Activated naive CD4-positive, alpha-beta T cell treated with anti-CD3 and anti-CD28 coated beads, Interleukin-2, amount 50 U/mL, for 72 hours (primary cell): ENCODE measurements at places on chromosomes 11 and 22.

DNA sequence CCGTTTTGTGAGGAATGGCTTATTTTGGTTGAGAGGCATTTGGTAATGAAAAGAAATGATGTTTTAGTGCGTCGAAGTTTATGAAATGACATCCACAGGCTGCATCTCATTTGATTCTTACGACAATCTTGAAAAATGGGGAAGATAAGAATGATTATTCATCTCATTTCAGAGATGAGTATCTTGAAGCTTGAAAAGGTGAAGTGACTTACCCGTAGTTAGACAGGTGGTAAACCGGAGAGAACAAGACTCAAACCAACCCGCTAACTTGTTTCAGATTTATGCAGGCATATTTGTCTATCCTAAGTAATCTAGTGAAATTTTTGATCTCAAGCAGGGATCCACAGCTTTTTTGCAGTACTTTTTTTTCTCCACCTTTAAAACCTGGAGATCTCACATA, 9.1 kb upstream of the SORL1-AS1 start:
- DNase-seq, result no peak

- no peak for DNase-seq
Measured at GRCh38 chr22:39815932-39816331, 77.6 kb downstream of the ENTHD1 start.

DNA sequence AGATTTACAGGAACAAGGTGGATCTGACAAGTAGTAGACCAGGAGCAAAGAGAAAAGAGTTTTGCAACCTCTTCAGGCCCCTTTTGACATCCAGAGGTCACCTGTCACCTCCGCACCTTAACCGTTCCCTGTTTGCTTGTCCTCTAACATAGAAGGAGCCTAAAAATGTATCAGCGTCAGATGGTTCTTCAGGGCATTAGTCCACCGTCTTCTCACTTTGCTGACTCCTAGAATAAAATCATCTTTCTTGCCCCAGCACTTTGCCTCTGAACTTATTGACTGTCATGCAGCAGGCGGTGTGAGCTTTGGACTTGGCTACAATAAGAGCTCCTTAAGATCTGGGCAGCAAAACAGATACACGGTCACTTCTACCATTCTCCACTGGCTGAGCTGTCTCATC, 339.7 kb upstream of the B3GAT1 start:
- DNase-seq, result no peak

DNA sequence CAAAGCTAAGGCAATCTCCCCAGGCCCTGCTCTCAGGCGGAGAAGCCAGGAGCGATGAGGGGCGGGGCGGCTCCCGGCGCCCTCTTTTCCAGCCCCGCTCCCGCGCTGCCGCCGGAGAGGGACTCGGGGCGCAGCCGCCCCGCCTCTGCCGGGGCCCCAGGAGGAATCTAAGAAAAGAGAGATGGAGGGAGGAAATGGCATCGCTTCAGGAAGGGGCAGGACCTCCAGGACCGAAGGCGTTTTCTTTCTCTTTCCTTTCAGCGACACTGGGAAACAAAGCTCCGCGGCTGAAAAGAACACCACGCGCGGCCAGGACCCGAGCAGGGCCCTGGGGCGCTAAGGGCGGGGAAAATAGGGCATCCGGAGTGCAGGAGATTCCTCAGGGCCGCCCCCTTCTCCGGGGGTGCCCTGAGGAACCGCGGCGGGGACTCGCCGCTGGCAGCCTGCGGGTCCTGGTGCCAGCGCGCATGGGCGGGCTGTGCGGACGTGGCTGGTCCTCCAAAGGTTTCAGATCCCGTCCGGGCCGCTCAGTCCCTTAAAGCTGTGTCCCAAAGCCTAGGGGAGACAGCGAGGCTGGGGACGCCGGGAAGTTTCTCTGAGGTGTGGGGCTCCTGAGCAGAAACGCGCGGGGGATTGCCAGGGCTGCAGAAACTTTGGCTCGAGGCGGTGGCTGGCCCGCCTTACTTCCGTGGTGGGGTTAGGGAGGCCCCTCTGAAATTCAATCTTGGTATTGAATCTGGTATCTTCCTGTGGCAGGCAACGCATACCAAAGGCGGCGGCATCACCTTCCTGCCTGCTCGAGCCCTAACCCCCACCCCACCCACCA, 2.8 kb upstream of the BSX start:
- no peak for DNase-seq

- no peak for DNase-seq
Measured at GRCh38 chr22:33793475-33793874, 126.8 kb downstream of the LARGE1 start.

- DNase-seq, result no peak
Measured at GRCh38 chr22:38494498-38494897, 11.6 kb downstream of the DDX17 start.

GRCh38 chr11:11977206-11977938, 31.1 kb downstream of the DKK3 start:
- DNase-seq, result no peak

- peak; percentile 72 for DNase-seq
Measured at GRCh38 chr11:2930704-2931419, 1.6 kb upstream of the PHLDA2 start.

- DNase-seq, result no peak
Measured at GRCh38 chr11:130710497-130711012, 205.7 kb downstream of the SNX19 start.

DNA sequence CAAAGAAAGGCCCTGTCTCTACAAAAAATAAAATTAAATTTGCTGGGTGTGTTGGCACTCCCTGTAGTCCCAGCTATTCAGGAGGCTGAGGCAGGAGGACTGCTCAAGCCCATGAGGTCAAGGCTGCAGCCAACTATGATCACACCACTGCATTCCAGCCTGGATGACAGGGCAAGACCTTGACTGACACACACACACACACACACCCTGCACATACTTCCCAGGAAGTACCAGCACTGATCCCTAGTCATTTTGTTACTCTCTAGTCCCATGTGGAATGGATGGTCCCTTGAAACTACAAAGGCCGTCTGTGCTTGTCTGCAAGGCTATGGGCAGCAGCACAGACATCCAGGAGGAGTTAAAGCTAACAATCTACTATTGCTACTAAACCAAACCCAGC, 59.7 kb upstream of the CYP2D6 start:
- DNase-seq, result no peak

DNA sequence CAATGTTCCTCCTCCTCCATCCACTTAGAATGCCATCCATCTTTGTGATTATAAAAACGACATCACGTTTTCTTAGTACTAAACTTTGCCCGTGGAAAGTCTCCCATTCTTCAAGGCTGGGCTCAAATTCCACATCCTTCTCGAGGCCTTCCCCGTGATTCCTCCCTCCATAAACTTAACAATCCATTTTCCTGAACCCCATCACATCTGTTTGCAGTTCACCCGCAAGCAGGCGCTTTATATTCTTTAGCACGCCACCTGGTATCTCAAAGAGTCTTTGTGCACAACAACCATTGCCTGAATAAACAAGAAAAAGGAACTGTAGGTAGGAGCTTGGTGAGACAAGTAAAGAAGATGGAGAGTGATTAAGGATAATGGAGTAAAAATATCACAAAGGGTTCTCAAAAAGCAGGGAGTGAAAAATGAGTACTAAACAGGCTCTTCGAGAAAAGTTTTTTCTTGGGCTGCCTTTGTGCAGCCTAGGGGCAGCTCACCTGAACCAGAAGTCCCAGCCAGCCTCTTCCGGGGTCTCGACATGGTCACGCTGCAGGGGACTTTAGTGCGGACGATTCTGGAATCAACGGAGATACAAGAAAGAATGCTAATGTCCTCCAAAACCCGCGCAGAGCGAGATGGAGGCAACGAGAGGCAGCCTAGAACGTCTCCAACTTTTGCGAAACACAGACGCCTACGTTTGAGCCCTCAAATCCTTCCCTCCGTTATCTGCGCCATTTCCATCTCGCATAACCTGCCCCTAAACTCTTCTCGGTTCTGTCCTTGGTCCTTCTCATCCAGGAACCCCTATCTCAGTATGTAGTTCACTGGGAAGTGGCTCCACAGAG, 585 bp downstream of the THYN1 start:
- no peak for DNase-seq

- DNase-seq, result no peak
Measured at GRCh38 chr22:25509374-25509791, 55.1 kb upstream of the GRK3 start.

DNA sequence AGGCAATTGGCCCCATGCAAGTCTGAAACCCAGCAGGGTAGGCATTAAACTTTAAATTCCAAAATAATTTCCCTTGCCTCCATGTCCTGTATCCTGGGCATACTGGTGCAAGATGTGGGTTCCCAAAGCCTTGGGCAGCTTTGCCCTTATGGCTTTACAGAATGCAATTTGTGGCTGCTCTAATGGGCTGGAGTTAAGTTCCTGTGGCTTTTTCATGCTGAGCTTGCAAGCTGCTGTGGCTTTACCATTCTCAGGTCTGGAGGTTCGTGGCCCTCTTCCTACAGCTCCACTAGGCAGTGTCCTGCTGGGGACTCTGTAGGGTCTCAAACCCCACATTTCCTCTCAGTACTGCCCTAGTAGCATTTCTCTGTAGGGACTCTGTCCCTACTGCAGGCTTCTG, 15.0 kb upstream of the BIRC3 start:
- no peak for DNase-seq

DNA sequence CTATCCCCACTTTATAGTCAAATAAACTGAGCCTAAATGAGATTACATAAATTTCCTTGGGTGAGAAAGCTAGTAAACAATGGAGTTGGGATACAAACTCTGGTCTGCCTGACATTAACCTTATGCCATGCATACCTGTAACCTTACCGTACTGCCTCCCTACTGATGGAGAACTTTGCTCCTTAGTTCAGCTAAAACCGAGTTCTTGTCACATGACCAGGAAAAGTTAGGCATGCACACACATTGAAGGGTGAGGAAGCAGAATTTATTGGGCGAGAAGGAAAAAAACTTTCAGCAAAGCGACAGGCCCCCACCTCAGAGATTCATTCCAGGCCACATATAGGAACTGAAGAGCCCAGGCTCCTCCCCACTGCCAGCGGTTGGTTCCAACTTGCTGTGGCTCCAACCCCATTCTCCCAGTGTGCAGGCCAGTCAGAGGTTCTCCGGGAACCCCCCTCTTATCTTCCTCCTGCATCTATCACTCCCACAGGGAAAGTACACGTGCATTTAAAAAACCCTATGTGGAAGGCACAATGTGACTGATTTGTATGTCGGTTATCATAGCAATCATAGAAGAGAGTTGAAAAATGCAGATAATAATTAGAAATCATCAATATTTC, 3.2 kb upstream of the PIWIL4 start:
- no peak for DNase-seq

- DNase-seq, result peak; percentile 35
Measured at GRCh38 chr11:71165771-71166170, 86.6 kb downstream of the SHANK2 start.

- DNase-seq, result no peak
Measured at GRCh38 chr11:119121811-119122124, 388 bp downstream of the HINFP start.

GRCh38 chr11:66849501-66850234, 6.4 kb downstream of the RCE1 start:
- DNase-seq, result no peak

GRCh38 chr22:41842996-41843970, 10.4 kb downstream of the SREBF2 start:
- peak; percentile 46 for DNase-seq

DNA sequence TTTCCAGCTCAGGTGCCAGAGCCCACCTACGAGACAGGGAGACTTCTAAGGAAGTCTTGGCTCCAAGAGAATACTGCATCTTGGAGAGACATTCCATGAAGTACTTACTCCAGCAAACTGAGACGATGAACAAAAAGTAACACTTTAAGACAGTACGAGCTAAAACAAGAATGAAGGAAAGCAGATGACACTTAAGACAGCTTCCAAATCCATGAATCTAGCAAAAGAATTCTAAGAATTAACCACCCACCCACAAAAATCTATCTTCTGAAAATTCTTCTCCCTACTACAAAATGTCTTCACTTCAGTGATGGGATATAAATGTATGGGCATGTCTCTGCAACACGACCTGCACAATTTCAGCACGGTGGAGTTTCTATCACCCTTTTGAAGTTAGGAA, 132.9 kb downstream of the C11orf58 start:
- no peak for DNase-seq

- no peak for DNase-seq
Measured at GRCh38 chr11:84855508-84856245, 771.5 kb downstream of the DLG2 start.

- no peak for DNase-seq
Measured at GRCh38 chr11:118625036-118625690, 17.7 kb downstream of the PHLDB1 start.

DNA sequence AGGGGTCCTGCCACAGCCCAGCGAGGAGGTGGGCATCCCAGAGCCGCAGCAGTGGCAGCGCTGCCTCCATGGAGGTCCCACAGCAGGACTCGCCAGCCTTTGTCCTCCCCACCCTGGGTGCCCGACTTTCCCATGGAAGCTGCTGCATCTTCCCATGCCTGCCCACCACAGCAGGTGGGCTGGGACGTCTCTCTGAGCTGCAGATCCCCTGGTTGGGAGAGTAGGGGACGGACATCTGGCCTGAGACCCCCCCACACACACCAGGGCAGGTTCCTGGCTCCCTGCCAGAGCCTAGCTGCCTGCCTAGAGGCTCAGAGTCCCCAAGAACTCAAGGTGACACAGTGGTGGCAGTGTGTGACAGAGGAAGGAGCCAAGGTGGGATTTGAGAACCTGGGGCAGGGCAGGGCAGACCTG, 21.5 kb upstream of the PRR5 start:
- DNase-seq, result no peak

DNA sequence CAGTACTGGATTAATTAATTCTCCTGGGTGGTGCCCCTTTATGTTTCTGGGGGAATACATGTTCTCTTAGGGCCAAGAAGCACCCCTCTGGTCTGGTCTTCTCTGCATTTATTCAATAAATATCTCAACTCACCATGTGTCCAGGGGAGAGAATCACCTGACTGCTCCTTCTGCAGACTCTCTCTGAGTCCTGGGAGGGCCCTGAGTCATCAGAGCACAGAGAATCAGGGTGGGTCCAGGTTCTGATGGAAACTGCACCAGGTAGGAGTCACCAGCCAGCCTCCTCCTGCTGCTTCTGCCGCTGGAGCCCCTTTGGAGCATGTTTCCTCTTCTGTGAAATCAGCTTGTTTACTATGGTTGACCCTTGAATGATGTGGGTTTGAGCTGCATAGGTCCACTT, 107.7 kb upstream of the PLET1 start:
- no peak for DNase-seq

DNA sequence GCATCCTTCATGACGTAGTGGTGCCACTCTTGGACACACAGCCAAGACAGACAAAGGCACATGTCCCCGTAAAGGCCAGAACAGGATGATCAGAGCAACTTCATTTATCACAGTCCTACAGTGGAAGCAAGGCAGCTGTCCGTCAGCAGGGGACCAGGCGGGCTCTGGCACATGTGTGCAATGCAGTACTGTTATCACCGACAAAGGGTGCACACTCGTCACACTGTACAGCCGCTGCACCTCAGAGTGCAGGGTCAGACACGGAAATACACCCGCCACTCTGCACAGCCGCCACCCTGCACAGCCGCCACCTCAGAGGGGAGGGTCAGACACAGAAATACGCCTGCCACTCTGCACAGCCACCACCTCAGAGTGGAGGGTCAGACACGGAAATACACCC, 13.4 kb upstream of the IL17REL start:
- DNase-seq, result peak; percentile 33
